ENCODE measurements at places on chromosomes 2 and 18.

DNA sequence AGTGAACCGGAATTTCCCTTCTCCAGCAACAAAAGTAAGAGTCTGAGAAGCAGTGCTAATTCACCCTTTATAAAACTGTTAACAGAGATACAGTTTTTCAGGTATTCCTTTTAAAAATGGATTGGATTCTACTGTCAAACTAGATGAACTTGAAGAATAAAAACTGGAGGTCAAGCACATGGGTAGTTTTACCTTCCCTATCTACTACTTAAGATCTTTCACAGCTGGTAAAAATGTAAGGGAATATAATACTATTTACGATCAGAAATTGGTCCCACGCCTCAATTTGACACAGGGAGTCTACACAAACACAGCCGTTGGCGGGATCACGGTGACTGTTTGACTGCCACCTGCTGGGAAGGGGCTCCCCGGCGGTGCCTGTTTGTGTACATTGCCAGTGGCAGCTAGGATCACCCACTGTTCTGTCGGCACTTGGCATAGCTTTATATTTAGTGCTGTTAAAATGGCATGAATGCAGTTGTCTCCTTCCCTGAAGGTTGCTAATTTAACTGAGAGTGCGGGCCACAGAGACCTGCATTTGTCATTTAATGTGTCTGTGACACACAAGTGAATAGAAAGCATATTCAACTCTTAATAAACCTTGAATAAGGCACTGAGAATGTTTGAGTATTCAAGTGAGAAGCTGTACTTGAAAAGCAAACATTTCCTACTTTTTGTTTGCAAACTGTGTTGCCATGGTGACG, 59.5 kb downstream of the ABCG8 start:
- no peak for DNase-seq

DNA sequence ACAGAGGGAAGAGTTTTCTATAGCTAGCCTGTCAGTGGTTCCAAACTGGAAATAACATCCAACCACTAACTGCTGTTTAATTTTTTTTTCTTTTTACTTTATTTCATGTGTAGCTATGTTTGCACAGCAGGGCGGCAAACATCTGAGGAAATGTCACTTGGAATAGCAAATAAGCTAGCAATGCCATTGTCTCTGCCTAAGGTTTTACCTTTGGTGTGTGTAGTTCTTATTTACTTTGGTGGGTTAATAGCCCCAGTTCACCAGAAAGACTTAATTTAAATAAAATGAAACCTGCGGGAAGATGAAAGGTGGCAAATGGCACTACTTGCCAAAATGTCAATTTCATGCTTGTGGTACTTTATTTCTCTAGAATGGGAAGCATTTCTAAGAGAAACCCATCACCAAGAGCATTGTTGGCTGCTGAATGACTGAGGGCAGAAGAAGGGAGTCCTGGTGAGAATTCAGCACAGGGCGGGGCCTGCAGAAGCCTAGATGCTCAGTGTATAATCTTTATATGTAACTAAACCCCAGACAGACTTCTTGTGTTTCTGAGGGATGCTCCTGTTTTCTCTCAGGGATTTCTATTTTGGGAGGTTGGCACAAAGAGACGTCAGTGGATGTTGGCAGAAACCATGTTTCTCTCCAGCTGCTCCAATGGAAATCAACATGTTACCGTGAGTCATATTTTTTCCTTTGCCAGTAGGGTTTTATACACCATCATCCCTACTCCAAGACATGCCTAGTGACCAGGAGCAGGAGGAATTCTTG, 300.4 kb upstream of the NT5C1B start:
- DNase-seq = no peak

- no peak for DNase-seq
These were observed 2.1 kb downstream of the SERPINB10 start for GRCh38 chr18:63909870-63910269.

GRCh38 chr2:39216346-39217191, 27.2 kb downstream of the CDKL4 start:
- DNase-seq = no peak

DNA sequence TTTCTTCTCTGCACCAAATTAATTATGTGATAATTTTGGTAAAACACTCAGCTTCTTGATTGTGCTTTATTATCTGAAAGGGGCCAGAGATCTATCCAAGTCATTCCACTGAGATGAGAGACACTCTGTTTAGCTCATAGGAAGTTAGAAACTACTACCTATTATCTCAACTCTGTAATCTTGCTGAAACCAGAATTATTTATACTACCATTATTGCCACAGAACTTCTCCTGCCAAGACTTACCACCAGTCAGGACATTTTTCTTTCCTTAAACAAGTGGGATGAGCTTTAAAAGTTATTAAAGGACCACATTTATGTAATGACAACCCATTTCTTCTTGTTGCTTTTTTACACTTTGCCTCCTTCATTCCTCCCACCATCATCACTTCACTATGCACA, 855.6 kb upstream of the PIK3C3 start:
- no peak for DNase-seq

DNA sequence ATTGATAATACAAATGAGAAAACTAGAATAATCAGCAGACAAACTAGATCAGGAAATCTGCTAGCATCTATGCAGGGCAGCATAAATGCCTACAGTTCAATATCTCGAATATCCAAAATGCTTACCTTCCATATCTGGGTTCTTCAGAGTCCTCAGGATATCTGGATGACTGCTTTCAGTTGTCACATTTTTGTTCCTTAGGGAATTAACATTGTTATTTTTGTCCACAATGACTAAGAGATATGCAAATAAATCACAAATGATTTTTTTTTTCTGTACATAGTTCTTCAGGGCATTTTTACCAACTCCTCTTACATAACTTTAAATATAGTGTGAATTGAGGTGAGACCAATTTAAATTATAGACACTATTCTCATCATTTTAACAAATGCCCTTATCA, 80.9 kb downstream of the AQP4 start:
- DNase-seq = no peak

GRCh38 chr2:217573571-217573970, 429.2 kb downstream of the TNS1 start:
- no peak for DNase-seq

DNA sequence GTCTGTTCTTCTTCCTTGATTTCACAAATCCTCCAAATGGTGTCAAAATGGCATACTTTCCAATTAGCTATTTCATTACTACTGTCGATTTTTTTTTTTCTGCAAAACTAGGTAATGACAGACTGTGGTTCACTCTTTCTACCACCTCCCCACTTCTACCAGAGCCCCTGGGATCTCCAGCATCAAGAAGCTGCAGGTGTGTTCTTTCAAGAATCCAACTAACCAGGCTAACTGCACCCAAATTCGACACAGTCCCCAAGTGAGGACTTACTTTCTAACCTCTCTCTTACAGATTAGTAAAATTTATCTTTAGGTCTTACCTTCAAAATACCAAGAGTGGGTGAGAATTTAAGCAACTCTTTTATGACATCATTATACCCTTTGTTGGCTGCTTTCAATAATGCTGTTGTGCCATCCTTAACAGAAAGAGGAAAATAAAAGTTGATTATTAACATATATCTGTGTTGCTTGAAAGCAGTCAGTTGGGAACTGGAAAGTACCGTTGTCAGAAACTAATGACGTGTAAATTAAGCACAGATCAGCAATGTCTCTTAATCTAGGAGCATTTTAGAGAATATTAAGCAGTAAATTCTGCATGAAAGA, 31.2 kb upstream of the NPC1 start:
- DNase-seq = no peak

GRCh38 chr2:30652271-30652915, 154.9 kb downstream of the CAPN13 start:
- no peak for DNase-seq

GRCh38 chr2:240799033-240799820, 20.8 kb downstream of the KIF1A start:
- DNase-seq = no peak

GRCh38 chr2:176260689-176261088, 8.6 kb upstream of the MTX2 start:
- DNase-seq = no peak

GRCh38 chr18:62521593-62521992, 1.2 kb upstream of the ZCCHC2 start:
- DNase-seq = no peak

GRCh38 chr2:59833941-59834340, 719.5 kb downstream of the BCL11A start:
- DNase-seq = no peak

GRCh38 chr2:138779406-138779780, 797 bp downstream of the NXPH2 start:
- no peak for DNase-seq

DNA sequence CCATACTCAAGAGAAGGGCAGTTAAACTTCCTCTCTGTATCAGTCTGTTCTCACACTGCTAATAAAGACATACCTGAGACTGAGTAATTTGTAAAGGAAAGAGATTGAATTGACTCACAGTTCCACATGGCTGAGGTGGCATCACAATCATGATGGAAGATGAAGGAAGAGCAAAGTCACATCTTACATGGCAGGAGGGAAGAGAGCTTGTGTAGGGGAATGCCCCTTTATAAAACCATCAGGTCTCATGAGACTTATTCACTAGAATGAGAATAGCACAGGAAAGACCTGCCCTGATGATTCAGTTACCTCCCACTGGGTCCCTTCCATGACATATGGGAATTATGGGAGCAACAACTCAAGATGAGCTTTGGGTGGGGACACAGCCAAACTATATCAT, 1.4 kb upstream of the IL36B start:
- no peak for DNase-seq

GRCh38 chr2:99205491-99205890, 24.5 kb downstream of the MRPL30 start:
- no peak for DNase-seq
